ENCODE measurements at places on chromosomes 7 and 10.

DNA sequence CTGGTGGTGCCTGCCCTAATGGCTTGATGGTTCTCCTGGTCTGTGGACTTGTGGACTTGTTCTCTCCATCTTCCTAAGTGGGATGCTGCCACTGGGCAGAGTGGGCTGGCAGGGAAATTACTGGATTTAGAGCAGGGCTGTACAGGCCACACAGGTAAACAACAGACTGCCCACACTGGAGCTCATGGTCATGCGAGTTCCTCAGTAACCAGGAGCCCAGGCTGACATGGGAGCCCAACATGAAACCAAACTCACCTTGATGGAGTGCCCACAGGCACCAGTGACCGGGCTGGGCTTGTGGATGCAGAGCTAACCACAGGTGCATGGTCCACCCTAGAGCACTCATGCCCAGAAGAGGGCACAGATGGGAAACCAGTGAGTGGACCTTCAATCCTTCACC, 116.7 kb downstream of the SLIT1 start:
- no peak for DNase-seq

DNA sequence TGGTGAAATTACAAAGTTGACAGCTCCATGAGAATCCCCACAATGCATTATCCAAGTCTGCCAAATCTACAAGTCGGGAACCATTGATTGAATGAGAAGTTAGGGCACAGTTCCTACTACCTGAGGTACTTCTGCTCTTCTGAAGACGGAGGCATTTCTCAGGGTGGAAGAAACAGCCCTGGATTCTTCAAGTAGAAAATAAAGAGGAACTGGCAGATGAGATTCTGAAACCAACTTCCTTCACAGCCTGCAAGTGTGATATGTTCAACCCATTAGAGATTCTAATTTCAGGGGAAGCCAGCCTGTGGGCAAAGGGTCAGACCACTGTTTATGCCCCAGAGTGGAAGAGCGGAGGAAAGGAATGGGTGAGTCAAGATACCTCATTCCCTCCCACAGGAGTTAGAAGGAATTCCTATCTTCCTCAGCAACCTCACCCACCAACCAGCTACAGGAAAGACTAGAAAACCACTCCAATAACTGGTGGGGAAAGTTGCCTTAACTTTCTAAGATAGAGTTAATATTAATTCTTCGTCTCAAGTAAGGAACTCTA, 50.5 kb upstream of the BMPER start:
- no peak for DNase-seq

- DNase-seq = no peak
Measured at GRCh38 chr10:49844775-49845595, 82.9 kb upstream of the OGDHL start.

DNA sequence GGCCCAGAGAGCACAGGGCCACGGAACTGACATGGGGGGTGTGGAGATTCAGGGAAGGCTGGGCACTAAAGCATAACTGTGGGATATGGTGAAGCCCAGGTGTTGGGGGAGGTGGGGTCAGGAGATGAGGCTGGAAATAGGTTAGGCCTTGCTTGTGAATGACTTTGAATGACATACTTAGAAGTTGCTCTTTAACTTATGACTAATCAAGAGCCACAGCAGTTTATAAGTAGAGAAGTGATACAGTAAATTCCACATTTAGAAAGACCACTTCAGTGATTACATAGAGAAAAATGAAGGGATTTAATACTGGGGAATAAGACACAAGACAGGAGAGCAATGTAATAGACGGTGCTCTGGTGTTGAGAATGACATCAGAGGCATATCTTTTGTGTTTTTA, 120.8 kb upstream of the SEC61G start:
- DNase-seq = no peak

DNA sequence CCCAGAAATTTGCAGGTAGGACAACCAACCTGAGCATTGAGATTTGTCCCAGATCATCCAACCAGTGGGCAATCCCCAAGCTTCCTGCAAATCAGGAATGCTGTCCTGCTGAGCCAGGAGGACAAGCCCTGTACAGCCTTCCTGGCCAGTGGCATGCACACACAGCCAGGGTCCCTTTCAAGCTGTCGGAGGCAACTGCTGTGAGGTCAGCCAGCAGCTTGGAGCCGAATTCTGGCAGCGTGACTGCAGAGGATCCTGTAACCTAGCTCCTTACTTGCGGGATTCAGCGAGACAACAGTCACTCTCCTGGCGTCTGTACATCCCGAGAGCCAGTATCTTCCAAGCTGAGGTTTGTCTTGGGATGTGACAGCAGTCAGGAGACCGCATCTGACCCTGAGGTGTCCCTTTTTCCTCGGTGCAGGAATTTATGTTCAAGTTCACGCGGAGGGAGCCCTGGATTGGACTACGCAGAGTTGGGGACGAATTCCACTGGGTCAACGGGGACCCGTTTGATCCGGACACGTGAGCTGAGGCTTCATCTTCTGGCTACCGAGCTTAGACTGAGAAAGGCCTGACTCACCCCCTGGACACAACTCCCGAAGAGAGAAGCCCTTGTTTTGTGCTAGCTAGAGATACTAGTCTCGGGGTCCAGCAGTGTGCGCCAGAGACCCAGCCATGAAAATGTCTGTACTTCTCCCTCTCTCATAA, 18.3 kb downstream of the CLEC2L start:
- no peak for DNase-seq

DNA sequence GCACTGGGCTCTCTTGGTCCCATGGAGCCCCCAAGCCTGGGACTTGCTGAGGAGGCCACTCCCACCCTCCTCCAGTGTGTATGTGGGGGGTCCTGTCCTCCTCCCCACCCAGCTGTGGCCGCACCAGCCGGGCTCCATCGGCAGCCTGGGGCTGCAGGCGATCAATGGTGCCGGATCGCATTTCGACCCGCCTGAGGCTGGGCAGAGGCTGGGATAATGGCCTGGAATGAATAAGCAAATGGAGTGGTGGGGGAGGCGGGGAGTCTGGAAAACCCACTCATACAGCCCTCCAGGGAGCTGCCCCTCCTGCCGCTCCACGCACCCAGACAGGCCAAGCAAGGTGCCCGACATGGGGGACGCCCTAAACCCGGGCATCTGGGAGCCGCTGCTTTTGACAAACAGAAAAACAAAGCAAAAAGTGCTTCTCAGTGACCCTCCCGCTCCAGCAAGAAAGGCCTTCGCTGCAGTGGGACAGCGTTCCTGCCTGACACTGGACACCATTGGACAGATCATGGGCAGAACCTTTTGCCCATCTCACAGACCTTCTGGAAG, 160.5 kb downstream of the NRF1 start:
- no peak for DNase-seq

- DNase-seq = no peak
Measured at GRCh38 chr10:126945351-126946030, 40.3 kb downstream of the DOCK1 start.

Measured in left cardiac atrium (tissue), 4 donors.